ENCODE measurements at places on chromosomes 1 and 21. TPM values are rescaled to one million over a fixed set of nuclear protein-coding genes. Genes with fewer than 3 reads are reported as not detected.

Gene AIRE
- 0.27 TPM for total RNA-seq

Gene KAZN
- total RNA-seq, result 22.5 TPM

Gene ACBD3
- total RNA-seq, result 67.6 TPM

Gene ZNF648
- total RNA-seq, result 0.71 TPM

Gene PLA2G2F
- not detected for total RNA-seq

Gene DIO1
- not detected for total RNA-seq

Gene ABCD3
- total RNA-seq, result 68.4 TPM

Gene RNF223
- not detected for total RNA-seq

Gene CDKN2C
- total RNA-seq, result 19.9 TPM

Gene TRPM2
- total RNA-seq, result 3.0 TPM

Gene HOOK1
- total RNA-seq, result 50.6 TPM

Gene POLR3GL
- total RNA-seq, result 16.1 TPM

Gene OLFML2B
- total RNA-seq, result 52.4 TPM

Gene COL24A1
- total RNA-seq, result 6.9 TPM

Gene XPR1
- total RNA-seq, result 62.6 TPM

Gene NHLH1
- total RNA-seq, result 2.7 TPM

Gene SERPINC1
- not detected for total RNA-seq

Gene GCSAML
- 0.82 TPM for total RNA-seq

Gene TNFSF4
- 3.1 TPM for total RNA-seq

Gene ACKR1
- total RNA-seq, result 8.9 TPM

Gene SAMD13
- 5.2 TPM for total RNA-seq

Gene ADGRB2
- 32.9 TPM for total RNA-seq

Gene PTGS2
- 9.1 TPM for total RNA-seq

Gene FAM72C
- total RNA-seq, result 0.77 TPM

Gene BTBD8
- 151 TPM for total RNA-seq

Gene CACNA1S
- 5.9 TPM for total RNA-seq

Data from camera-type eye (tissue), 1 donor.